ENCODE measurements at places on chromosomes 12 and 14.
A peak's percentile ranks its signal among the peaks of the same experiment; 100 is the strongest.

GRCh38 chr14:55267820-55268219 lies 3.4 kb upstream of the FBXO34 start:
- no peak for DNase-seq

DNA sequence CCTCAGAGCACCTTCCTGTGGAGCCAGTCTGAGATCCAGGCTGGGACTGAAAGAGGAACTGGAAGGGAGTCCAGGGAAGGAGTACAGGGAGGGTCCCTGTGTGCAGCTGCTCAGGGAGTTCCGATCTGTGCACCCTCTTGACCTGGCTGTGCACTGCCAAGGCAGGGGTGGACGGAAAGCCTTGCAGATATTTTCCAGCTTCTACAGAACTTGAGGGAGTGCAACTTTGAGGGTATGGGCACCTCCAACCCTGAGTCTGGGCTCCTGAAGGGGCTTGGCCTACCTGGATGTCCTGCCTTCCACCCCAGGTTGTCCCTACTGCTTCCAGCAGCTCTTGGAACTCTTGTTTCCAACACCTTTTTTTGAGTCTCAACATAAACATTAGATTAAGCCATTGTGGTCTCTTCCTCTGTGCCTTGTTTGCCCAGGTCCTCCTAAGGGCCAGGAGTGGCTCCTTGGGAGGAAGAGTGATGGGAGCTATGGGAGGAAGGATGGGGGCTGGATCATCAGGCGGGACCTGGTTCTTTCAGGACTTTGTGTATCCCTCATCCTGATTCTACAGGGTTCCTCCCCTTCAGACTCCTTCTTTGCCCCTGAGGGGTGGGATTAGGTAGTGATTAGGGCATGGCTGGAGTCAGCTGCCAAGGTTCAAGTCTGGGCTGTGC lies 3.5 kb downstream of the KRT7 start:
- DNase-seq: no peak

DNA sequence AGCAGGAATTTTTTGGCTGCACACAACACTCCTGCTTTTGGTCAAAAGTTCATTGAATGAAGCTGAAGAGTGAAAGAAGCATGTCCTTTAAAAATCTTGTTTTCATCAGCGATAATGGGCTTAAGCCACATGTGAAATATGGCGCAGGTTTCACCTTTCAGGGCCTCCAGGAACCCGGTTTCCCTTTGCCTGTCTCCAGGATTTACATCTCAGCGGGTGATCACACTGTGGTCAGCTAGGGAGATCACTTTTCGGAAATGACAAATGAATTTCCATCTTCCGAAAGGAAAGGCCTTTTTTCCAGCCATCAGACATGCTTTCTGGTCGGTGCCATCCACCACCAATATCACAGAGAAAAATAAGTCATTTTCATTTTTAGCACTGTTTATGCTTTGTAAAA lies 727.1 kb upstream of the TBX3 start:
- DNase-seq: no peak

GRCh38 chr12:8917751-8918150 lies 3.4 kb downstream of the PHC1 start:
- DNase-seq: no peak

DNA sequence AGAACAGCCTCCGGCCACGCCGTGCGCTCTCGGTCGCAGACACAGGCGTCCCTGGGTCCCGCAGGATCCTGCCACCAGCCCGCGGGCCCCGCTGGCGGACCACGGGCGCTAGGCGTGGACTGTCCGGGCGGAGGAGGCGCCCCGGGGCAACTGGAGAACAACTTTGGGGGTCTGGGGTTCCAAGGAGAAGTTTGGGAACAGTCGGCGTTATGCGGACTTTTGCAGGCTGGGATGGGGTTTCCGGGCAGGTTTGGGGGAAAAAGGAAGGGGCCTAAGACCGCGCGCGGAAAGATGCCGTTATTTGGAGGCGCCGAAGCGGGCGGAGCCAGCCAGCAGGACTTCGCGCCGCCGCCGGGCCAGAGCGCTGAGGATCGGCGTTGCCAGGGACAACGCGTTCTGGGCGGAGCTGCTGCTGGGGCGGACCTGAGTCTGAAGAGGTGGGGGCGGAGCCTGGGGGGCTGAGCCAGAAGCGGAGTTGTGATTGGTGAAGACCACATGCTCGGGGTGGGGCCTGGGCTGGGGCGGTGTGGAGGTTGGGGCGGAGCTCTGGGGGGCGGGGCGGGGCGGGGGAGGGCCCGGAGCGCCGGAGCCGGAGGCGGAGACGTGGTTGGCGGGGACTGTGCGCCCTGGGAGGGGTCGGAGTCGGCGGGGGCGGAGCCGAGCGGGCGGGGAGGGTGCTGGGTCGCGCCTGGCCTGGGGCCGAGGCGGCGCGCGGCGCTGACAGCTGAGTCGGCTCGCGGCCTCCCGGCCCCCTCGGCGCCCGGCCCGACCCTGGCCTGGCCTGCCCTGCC lies at the start of gene CYP46A1:
CYP46A1 (plus strand) TSS at position 680 of the 791 bp plus-strand sequence. CDS start 120 bp downstream, outside the sequence.
- peak; percentile 99 for DNase-seq

DNA sequence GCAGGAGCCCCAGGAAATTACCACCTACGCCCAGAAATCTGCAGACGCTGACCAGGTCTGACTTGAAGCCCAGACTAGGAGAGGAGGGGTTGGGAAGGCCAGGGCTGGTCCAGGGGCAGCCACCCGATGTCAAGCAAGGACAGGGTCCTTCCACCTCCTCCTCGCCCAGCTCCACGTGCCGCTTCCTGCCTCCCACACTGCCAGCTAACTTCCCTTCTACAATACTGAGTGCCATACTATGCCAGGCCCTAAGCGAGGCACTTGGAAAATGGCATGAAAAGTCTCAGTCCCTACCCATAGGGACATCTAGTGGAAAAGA lies 71.7 kb downstream of the SETD3 start:
- no peak for DNase-seq

- DNase-seq: no peak
Measured at GRCh38 chr12:39803151-39803550, 183.5 kb upstream of the ABCD2 start.

GRCh38 chr12:10719482-10719881 lies 3.6 kb downstream of the YBX3 start:
- no peak for DNase-seq

DNA sequence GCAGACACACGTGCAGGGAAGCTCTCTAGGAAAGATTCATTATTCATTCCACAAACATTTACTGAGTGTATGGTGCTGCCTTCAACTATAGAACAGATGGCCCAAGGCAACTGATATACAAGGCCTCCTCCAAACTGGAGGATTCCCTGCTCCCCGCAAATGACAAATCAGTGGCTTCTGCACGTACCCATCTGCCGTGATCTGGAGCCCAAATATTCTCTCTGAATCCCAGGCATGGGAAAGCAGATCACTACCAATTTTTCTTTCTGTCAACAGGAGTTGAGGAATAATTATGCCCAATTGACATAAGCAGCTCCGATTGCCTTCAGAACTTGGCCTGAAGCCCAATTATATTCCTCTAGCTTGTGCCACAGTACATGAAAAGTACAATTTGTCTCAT lies 174.2 kb upstream of the CCDC196 start:
- DNase-seq: no peak

DNA sequence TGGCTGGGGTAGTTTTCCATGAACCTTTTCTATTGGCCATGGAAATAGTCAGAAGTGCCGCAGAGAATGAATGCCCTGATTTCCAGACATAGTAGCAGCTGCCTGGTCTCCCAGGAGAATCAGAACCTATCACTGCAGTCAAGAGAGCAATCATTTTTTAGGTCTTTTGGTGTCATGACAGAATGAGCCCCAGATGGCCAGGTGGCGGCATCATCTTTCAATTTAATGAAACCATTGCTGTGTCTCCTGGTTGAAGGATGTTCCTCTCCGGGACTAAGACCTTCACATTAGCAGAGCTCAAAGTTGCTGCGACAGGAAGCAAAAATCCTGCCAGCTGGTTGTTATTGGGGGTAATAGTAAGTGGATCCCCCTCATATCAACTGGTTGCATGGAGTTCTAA lies 18.8 kb downstream of the TNFAIP2 start:
- no peak for DNase-seq

DNA sequence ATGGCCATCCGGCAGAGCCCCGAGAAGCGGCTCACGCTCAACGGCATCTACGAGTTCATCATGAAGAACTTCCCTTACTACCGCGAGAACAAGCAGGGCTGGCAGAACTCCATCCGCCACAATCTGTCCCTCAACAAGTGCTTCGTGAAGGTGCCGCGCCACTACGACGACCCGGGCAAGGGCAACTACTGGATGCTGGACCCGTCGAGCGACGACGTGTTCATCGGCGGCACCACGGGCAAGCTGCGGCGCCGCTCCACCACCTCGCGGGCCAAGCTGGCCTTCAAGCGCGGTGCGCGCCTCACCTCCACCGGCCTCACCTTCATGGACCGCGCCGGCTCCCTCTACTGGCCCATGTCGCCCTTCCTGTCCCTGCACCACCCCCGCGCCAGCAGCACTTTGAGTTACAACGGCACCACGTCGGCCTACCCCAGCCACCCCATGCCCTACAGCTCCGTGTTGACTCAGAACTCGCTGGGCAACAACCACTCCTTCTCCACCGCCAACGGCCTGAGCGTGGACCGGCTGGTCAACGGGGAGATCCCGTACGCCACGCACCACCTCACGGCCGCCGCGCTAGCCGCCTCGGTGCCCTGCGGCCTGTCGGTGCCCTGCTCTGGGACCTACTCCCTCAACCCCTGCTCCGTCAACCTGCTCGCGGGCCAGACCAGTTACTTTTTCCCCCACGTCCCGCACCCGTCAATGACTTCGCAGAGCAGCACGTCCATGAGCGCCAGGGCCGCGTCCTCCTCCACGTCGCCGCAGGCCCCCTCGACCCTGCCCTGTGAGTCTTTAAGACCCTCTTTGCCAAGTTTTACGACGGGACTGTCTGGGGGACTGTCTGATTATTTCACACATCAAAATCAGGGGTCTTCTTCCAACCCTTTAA lies 1.5 kb downstream of the FOXG1 start:
- no peak for DNase-seq

- no peak for DNase-seq
Measured at GRCh38 chr14:67140556-67140955, 48.7 kb upstream of the GARIN2 start.

- DNase-seq: no peak
Measured at GRCh38 chr12:95717316-95717928, 73.1 kb downstream of the NTN4 start.

- no peak for DNase-seq
Measured at GRCh38 chr12:50806176-50806575, 36.5 kb upstream of the TMPRSS12 start.

GRCh38 chr14:63712123-63712522 lies 15.7 kb downstream of the SGPP1 start:
- DNase-seq: no peak

- DNase-seq: no peak
Measured at GRCh38 chr14:67697006-67697405, 1.4 kb upstream of the RDH11 start.

- DNase-seq: no peak
Measured at GRCh38 chr12:97601934-97602720, 139.5 kb downstream of the RMST start.

DNA sequence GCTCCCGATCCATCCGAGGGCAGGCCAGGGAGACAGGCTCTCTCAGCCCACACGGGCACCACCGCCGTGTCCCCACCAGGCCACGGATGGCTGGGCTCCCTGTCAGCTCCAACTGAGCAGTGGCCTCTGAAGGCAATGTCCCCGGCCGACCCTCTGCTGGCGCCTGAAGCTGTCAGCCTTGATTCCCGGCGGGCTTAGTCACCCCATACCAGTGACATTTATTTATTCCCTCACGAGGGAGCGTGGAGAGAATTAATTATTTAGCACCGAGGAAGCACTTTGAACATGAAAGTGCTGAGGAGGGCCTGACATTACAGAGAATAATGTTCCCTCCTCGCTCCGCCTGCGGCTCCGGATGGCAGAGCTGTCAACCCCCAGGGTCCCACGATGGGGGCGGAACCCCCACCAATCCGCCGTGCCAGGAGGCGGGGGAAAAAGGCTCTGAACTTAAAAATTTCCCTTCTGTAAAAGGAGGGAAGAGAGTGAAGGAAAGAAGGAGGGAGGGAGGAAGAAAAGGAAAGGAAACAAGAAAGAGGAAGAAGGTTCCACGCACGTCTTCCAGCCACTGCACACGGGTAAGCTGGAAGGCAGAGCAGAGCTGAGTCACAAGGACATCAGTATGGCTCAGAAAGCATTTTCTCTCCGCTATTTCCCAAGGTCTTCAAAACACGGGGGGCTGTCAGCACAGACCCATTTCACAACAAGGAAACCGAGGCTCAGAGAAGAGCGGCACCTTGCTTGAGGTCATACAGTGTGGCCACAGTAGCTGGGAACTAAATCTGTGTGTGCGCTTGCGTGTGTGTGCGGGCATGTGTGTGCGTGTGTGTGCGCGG lies 108.7 kb upstream of the NCOR2 start:
- no peak for DNase-seq

DNA sequence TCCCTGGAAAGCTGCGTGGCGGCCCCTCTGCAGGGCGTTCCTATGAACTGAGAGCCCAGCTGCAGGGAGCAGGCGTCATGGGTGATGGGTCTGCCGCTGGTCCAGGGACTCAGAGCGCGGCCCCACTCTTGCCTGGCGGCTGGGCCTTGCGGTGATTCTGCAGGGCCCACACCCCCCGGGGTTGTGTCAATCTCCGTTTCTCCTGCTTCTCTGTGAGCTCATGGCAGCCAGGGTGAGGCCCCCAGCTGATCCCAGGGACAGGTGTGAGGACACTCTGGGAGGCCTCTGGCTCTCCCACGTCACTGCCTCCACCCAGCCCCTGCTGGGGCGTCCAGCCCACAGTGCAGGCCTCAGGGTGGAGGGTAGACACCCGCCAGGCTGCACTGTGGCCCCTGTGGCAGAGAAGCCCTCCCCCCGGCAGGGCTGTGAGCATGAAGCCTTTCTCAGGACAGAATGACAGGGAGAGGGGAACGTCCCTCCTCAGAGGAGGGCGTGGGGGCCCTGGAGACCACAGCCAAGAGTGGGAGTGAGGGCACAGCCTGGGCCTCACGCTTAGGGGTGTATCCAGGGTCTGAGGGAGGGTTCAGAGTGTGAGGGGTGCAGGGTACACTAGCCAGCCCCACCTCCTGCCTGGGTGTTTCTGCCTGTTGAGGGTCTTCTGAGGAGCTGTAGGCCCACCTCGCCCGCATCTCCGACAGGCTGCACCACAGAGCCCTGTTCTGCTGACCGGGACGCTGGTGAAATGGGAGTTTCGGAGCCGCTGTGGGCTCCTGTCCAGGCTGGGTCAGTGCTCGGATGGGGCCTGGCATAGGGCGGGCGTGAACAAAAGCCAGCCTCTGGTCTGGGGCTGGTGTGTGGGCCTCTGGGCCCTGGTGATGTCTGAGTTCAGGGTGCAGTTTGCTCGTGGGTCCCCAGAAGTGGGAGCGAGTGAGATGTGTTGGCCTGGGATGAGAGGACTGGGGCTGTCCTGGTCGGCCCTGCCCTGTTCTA lies 26.7 kb upstream of the CRIP2 start:
- DNase-seq: no peak

DNA sequence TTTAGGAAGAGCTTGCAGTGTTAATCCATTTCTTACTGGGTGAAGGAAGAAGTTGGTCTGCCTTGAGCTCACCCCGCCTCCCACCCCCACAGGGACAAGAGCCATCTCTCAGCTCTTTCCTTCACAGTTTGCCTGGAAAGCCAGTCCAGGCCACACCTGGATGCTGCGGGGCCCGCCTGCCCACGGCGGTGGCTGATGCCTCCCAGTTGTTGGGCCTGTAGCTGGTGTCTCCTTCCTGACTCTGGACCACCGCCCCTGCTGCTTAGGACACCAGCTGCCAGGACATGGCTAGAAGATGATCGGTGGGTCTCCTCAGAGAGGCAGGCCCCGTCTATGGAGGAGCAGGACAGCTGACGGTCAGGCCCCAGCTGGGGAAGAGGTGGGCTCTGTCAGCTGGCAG lies 92.9 kb downstream of the TESC start:
- DNase-seq: no peak

Measured in stimulated activated CD4-positive, alpha-beta T cell treated with anti-CD3 and anti-CD28 coated beads, TNF-alpha, amount 100 ng/mL, for 4 hours (primary cell).